ENCODE measurements at places on chromosomes 16 and 17.

GRCh38 chr17:83090444-83091256 is 11.2 kb downstream of the METRNL start:
- DNase-seq, result no peak

DNA sequence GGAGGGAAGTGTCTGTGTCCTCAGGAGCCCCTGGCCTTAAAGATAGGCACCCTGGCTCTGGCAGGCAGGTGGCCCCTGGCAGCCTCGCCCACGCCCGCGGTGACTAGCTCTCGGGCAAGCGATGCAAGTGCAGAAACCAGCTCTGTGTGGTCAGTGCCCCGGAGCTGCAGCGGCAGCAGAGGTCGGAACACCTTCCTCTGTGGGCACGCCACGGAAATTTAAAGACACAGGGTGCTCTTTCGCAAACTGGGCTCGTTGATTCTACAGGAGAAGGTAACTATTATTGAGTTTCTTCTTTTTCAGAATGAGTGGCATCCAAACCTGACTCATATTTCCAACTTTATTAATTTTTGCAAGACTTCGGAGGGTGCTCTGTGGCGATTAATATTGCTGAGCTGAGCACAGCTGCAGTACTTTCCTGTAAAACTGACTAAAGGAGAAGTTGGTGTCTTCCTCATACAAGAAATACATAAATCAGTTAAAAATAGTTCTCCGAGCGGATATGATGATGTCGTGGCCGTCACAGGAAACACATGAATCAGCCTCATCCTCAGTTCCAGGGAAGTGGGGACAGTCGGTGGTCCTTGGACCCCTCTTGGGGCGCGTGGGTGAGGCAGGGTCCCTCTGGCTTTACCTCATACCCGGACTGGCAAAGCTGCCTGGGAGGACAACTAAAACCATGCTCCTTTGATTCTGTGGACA is 120.2 kb downstream of the METRNL start:
- no peak for DNase-seq

- no peak for DNase-seq
Observed at GRCh38 chr17:50534222-50534978, 1.9 kb downstream of the EPN3 start.

GRCh38 chr17:65559461-65559803 is 2.0 kb downstream of the AXIN2 start:
- no peak for DNase-seq

DNA sequence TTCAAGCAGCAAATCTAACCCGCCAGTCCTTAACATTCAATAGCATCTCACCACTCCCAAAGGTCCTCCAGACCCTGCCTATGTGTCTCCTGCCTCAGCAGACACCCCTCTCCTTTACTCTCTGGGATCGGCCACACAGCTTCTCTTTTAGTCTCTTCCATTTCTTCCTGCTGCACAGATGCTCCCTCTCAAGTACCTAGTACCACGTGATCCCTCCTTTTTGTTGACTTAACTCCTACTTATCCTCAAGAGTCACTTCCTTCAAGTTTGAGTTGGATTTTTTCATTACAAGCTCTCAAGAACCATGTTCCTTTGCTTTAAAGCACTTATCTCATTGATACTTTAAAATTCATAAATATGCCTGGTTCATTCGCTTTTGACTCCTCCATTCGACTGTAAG is 24.9 kb downstream of the AMFR start:
- DNase-seq, result no peak

GRCh38 chr17:3603870-3604259 is 5.3 kb downstream of the TRPV1 start:
- DNase-seq, result no peak

DNA sequence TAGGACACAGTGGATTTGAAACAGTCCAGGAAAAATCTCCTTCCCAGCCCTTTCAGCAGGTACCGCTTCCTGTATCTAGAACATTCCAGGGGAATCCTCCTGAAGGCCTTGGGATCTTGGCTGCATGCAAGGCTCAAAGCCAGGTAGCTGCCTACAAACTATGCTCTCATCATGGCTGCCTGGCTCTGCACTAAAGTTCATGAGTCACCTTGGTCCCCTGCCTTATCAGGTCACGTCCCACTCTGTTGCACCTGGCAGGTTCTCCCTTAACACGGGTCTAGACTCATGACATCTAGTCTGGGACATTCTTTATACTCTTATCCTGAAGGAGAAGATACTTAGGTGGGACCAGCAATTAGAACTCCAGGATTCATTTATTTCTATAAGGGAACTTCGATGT is 15.8 kb downstream of the FA2H start:
- no peak for DNase-seq

DNA sequence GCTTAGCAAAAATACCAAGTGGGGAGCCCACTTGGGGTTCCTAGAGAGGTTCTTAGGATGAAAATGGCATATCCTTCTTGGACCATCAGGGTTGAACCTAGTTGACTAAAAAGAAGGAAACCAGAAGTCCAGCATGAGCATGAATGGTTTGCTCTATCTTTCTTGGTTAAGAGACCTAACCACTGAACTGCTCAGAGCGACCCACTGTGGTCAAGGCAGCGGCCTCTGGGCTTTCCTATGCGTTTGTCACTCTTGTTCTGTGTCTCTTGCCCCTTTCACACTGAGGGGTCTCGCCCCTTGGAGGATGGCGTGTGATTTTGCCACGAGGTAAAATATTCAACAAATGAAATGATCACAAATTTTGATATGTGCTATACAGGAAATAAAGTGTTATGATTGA is 526 bp upstream of the BORCS6 start:
- DNase-seq, result no peak
